ENCODE measurements at places on chromosomes 12 and 14.

- DNase-seq, result no peak
Measured at GRCh38 chr14:20755037-20755436, 9.3 kb downstream of the EDDM3A start.

- no peak for DNase-seq
Measured at GRCh38 chr14:64500088-64500487, 3.5 kb downstream of the ZBTB25 start.

GRCh38 chr12:5432011-5432400 is at the start of gene NTF3:
Gene NTF3, plus strand, starts transcription at chr12:5432108. Its CDS starts 217 bp downstream, at chr12:5432325.
- DNase-seq, result no peak

DNA sequence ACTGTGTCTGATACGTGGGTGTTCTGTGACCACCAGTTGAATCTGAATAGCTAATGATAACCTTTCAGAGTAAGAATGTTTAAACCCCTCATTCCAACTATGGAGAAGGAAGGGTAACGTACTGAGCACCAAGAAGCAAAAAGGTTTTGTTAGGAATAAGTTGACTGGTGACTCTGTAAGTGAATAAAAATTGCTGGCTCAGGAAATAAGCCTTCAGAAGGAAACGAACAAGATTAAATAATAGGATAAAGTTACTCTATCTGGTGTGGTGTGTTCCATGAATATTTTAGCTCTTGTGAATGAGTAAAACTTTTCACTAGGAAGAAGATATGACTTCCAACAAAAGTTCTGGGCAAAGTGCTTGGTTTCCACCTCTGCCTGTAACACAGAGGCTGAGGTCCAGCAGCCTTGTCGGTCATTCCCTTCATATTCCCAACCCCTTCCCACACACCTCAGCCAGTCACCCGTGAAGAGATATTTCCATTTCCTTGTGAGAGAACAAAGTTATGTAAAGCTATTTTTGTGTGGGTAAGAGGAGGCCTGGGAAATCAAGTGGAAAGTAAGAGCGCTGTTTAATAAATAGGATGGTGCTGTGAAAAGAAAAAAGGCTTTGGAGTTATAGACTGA is 47.1 kb downstream of the ARF6 start:
- DNase-seq, result no peak

DNA sequence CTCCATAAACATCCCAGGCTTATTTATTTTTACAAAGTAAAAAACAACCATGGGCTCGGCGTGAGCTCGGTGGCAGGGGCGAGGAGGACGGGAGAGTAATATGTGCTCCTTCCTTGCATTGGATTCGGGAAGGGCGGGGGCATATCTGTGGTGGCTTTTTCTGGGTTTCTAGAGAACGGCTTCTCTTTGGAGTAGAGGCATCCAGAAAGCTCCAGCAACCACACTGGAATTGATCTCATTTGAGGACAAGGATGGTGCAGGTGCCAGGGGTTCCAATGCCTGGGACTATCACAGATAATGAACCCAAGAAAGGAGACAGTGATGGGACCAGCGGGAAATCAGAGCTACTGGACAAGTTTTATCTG is 18.9 kb downstream of the ADGRD1 start:
- DNase-seq, result no peak

GRCh38 chr14:24847568-24848095 is 202.3 kb downstream of the STXBP6 start:
- DNase-seq, result no peak

GRCh38 chr12:41762691-41763090 is 382.0 kb downstream of the GXYLT1 start:
- no peak for DNase-seq

DNA sequence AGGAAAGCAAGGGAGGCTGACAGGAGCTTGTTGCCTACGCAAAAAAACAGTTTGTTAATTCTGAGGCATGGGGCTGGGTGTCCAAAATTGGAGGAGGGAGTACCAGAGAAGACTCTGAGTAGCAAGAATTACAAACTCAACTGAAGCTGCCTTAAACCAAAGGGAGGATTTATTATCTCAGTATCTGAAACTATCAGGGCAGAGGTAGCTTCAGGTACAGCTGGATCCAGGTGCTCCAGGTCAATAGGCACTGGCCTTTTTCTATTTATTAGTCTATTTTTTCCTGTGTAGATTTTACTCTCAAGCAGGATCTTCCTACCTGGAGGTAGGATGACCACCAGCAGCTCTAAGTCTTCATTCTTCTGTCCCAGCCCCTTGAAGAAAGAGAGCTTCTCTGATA is 135.3 kb upstream of the NCOR2 start:
- DNase-seq, result no peak

- DNase-seq, result no peak
Measured at GRCh38 chr12:63348556-63348955, 197.6 kb upstream of the AVPR1A start.

GRCh38 chr14:99395909-99396530 is 84.6 kb downstream of the SETD3 start:
- DNase-seq, result peak; percentile 25

GRCh38 chr12:87848248-87848868 is 180.8 kb downstream of the C12orf50 start:
- peak; percentile 18 for DNase-seq

- DNase-seq, result no peak
Measured at GRCh38 chr14:55448141-55448614, 7.8 kb upstream of the TBPL2 start.

GRCh38 chr12:27822076-27822712 is 42.2 kb upstream of the MANSC4 start:
- DNase-seq, result peak; percentile 71

DNA sequence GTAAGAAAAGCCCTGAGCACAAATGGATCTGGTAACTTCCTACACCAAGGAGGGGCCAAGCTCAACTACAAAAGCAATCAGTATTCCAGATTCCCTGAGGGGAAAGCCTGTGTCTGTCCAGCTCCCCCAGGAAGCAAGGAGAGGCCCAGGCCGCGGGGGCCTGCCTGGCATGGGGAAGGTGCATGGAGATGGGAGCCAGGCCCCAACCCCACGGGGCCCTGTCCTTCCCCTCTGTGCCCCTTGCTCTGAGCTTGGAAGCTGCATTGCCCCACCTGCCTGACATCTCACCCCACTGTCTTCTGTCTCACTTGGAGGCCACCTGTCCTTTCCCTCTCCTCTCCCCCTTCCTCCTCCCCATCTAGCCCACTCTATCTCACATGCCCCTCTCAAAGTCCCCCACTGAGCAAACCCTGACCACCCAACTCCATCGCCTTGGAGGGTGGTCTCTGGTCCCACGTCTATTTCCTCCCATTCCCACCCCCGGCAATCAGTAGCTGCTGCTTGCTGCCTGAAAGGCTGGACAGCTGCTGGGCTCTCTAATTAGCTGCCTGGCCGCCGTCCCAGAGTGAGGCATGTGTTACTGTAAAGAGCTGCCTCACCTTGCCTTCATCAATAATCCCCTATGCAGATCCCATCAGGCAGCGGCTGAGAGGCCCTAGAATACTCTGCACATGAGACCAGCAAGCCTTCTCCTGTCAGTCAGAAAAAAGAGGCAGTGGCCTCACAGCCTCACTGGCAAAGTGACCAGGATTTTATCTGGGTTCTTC is 3.4 kb upstream of the TMEM229B start:
- DNase-seq, result no peak
